Stimulated activated CD8-positive, alpha-beta memory T cell treated with anti-CD3 and anti-CD28 coated beads, Interleukin-4, amount 100 ng/mL, for 24 hours (primary cell): ENCODE measurements at places on chromosomes 4 and X.

GRCh38 chrX:115023811-115024210, 6.4 kb upstream of the IL13RA2 start:
- no peak for DNase-seq

DNA sequence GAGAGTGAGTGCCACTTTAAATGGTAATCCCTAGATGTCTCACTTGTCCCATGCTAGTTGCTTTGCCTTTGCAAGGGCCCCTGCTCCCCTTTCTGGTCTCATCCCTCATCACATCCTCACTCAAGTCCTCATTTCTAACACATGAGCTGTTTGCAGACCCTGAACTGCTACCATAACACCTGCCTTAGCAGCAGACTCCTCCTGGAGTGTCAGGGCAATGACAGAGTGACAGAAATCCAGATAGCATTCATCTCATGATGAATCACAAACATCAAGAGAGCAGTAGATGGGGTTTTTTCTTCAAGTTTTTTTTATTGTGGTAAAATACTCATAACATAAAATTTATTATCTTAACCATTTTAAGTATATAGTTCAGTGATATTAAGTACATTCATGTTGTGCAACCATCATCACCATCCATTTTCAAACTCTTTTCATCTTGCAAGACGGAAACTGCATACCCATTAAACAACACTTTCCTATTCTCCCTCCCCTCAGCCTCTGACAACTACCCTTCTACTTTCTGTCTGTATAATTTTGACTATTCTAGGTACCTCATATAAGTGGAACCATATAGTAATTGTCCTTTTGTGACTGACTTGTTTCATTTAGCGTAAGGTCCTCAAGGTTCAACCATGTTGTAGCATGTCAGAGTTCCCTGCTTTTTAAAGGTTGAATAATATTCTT, 133.2 kb upstream of the RPS6KA3 start:
- no peak for DNase-seq

- no peak for DNase-seq
Measured at GRCh38 chr4:171954650-171955049, 141.4 kb downstream of the GALNTL6 start.

DNA sequence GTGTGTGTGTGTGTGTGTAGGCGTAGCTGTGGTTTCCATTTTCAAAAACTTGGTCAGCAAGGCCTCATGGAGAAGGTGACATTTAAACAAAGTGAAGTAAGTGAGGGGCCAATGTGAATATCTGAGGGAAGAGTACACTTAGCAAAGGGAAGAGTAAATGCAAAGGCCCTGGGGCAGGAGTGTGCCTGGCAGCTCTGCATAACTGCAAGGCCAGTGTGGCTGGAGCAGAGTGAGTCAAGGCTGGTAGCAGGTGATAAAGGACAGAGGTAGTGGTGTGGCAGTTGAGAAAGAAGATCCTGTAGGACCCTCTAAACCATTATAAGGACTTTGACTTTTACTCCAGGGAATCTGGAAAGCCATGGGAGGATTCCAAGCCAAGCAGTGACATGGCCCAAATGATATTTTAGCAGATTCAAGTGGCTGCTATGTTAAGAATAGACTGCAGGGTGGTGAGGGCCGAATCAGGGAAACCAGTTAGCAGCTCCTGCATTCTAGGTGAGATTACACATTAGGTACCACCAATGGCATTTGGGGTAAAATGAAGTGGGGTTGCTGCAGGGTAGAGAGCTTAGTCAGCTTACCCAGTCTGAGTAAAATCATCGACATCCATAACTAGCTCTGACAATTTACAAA, 5.9 kb upstream of the TBC1D1 start:
- no peak for DNase-seq

- DNase-seq = no peak
Measured at GRCh38 chr4:58776627-58777026, 1666.4 kb upstream of the IGFBP7 start.

DNA sequence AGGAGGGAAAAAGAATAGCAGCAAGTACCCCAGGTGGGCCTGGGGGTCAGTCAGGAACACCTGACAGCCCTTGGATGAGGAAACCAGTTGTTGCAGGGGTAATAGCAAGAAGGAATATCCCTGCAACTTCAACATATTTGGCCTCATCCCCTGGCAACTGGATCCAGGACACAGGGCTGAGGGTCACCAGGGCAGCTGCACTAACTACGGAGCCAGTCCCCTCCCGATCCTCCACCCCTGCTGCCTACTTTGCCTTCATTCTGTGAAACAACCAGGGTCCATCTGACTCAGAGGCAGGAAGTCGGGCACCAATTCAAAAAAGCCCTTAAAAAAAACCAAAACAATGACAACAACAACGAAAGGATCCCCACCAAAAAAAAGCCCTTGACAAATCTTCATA, 52.9 kb downstream of the FRMPD3 start:
- no peak for DNase-seq

DNA sequence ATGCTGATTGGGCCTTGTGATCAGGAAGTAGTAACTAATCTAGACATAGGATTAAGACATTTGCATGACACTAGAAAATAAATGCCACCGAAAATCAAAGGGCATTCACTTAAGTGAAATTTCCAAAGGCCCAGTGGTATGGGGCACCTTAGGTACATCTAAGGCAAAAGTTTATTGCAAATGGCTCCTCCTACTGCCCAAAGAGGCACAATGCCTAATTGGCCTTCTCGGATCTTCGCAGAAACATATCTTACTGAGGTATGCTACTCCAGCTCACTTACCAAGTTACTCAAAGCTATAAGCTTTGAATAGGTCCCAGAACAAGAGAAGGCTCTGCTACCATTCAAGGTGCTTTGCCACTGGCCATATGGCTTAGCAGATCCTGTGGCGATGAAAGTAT, 174.8 kb upstream of the CXCL13 start:
- no peak for DNase-seq

DNA sequence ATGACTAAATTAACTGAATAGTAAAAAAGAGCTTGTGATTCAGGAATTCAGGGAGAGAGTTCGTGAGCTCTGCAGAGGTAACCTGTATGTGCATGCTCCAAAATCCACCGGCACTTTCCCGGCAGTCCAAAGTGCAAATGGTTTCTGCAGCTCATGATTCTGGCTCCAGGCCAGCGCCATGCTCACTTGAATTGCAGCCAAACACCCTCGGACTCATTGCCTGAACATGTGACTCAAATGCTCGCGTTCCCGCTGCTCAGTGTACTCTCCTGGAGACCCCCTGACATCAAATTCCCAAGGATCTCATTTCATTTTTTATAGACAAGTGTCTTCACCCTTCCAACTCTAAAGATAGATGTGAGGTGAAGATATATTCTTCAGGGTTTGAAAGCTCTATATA, 44.1 kb upstream of the SH3RF1 start:
- DNase-seq = no peak

DNA sequence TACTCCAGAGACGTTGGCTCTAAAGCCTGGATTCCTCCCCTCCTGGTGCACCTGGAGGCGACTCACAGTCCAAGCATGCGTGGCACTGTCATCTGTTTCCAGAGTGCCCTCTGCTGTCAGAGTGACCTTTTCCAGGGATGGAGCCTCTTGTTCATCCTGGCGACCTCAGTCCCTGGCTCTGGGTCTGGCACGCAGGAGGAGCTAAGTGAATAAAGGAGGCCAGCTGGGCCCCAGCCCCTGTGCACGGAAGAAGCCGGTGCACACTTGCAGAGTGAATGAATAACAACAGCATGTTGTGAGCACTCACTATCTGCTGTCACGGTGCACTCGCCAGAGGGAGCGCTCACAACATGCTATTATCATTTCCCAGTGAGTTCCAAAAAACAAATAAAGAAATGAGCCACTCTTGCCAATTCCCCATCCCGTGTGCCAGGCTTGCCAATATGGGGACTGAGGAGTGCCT, 27.8 kb upstream of the PSAPL1 start:
- no peak for DNase-seq
